Left renal cortex interstitium (tissue), 4 donors: ENCODE measurements at places on chromosomes 12 and 14.

- DNase-seq, result no peak
Observed at GRCh38 chr12:48379794-48380193, 29.1 kb upstream of the ZNF641 start.

- no peak for DNase-seq
Observed at GRCh38 chr12:99619389-99620158, 28.0 kb upstream of the GARIN6 start.

DNA sequence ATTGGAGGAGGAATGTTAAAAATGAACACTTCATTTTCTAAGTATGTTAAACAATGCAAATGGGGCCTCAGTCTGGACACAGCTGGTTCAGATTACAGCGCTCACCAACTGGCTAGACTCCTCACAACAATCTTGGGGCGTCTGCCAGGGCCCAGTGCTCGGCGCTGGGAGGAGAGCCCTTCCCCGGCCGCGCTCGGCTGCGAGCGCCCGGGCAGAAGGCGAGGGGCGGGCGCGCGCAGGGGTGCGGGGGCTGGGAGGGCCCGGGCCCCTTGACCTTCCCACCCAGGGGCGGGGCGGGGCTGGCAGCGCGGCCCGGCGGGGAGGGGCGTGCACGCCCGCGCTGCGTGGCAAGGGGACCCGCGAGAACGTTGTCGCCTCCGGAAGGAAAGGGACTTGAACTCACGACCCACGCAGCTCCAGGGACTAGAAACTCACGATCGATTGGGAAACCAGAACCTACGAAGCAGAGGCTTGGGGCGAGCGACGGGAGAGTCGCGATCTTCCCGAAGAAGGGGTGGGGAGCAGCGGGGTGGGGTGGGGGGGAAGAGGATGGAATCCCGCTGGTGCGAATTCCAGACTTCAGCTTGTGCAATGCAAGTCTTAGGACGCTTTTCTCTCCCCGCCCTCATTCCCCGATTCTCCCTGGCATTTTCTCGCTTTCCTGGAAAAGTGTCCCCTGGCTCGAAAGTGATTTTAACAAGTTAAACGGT lies at the start of gene FBLN5:
Gene FBLN5 (minus strand): TSS at position 220 of the 710 bp plus-strand sequence. CDS start 465 bp downstream, outside the sequence.
- no peak for DNase-seq

DNA sequence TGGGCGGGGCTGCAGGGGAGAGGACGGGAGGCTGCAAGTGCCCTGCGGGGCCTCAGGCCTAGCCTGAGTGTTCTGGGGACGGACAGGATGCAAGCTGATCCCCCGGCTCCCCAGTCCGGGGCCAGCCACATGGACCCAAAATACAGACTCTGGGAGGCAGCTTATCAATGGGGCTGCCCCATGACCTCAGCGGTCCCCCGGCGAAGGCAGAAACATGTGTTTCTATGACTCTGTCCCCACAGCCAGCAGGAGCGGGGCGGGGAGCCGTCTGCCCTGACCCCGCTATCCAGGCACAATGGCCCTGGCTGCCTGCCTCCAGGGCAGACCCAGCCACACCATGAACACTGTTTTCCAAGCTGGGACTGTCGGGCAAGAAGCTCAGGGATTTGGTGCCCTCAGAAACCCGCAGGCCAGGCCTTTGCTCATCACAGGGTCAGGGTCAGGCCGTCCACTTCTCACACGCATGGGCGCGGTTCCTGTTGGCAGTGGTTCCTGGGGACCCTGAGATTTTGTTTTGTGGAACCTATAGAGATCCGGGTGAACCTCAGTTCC lies 75.0 kb downstream of the RFLNA start:
- no peak for DNase-seq
